H9 (cell line): ENCODE measurements at places on chromosomes 7 and 10. TPM values are rescaled to one million over a fixed set of nuclear protein-coding genes. Genes with fewer than 3 reads are reported as not detected.
A peak's percentile ranks its signal among the peaks of the same experiment; 100 is the strongest.

The CYP2C19 gene
- total RNA-seq, result not detected in 2 replicates

The NKX2-3 gene
- total RNA-seq, result not detected in 2 replicates

The WDFY4 gene
- total RNA-seq, result not detected in 2 replicates

The ADIRF gene
- not detected in 2 replicates for total RNA-seq

The NIPSNAP2 gene
- total RNA-seq, result 39.7 and 40.7 TPM in 2 replicates

DNA sequence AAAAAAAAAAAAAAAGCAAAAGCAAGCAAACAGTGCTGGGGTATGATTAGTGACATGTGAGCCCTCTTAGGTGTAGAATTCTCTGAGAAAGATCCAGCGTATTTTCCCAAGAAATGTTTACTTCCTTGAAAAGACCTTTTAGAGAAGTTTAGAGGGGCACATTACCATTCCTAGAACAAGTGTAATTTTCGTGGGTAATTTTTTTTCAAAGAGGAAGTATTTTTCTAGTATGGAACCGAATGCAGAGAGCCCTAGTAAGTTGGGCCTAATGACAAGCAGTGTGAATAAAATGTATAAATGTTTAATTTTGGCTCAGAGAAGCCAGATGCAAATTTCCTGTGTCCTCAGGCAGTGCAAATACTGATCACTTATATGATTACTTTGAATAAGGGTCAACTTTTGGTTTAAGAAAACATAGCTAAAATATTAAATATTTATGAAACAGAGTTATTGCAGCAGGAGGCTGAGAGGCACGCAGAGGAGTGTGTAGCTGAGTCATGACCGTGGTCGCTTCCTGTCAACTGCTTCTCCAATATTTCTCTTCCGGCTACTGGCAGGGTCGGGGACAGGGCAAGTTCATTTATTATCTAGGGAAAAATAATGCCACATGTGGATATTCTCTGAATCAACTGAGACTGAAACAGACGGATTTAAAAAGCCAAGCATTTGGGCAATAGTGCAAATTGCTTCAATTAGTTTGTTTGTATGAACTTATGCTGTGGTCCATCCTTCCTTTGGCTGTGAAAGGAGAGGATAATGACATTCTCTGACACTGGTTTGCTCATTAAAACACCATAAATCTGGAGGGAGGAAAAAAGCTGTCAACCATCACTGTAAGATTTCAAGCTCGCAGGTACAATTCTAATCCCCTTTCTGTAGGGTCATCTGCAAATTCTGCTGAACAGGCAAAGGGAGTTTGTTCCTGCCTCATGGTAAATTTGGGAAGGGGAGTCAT is 495.2 kb downstream of the GLRX3 start:
- peaks cover 2% of the 10 kb centered on the region; the same call in 1 of the 2 replicates for H3K4me1 ChIP-seq
- no peak for DNase-seq
- no peaks in the 10 kb centered on the region for H3K27me3 ChIP-seq

DNA sequence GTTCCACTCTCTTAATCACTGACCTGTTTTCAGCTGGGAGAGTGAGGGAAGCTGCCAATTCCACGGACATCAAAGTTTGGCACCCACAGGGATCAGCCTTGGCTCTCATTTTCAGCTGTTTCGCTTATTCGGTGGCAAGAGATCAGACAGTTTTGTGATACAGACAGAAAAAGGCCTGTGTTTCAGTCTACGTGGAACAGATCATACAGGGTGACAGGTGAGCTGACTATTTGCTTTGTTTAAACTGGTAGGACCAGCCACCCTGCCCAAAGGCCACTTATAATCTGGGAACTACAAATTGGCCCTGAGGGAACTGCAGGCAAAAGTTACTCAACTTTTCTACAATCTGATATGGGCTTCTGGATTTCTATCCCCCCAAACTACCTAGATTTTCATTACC is 128.6 kb downstream of the ZNF467 start:
- DNase-seq, result no peak
- no peaks in the 10 kb centered on the region for H3K36me3 ChIP-seq
- H3K27me3 ChIP-seq, result no peaks in the 10 kb centered on the region
- no peak overlapping the region for H3K27ac ChIP-seq
- H3K4me3 ChIP-seq, result no peak overlapping the region

DNA sequence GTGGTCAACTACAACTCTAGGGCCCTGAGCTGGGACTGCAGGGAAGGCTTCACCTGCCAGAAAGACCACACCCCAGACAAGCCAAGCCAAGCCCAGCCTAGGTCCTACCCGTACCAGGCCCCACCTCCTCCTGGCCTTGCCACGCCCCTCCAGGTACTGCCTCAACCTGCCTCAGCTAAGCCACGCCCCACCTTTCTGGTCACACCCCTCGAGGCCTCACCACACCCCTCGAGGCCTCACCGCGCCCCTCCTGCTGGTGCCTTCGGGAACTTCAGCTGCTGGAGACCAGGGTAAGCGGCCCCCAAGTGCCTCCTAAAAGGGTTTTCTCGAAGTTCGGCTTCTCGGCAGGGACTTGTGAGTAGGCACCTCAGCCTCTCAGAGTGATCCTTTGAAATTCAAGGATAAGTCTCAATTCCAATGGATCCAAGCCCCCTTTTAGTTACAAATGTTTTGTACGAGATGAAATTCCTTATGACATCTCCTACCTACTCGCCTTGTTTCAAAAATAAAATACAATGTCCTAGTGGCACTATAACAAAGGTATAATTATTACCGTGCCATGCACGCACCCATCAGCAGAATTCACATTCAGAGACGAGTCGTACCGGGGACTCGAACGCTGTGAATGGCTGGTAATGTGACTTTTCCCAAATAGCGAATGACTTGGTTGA is 171.2 kb downstream of the ARHGAP21 start:
- no peaks in the 10 kb centered on the region for H3K36me3 ChIP-seq
- H3K27ac ChIP-seq, result no peak overlapping the region
- H3K4me3 ChIP-seq, result no peak overlapping the region
- DNase-seq, result peak; percentile 99

GRCh38 chr7:116687801-116688201 is 15.8 kb downstream of the MET start:
- no peak overlapping the region for H3K4me3 ChIP-seq
- H3K27ac ChIP-seq, result no peak overlapping the region
- no peaks in the 10 kb centered on the region for H3K27me3 ChIP-seq
- H3K4me1 ChIP-seq, result peaks cover 3% of the 10 kb centered on the region; the same call in 1 of the 2 replicates

GRCh38 chr10:124074501-124075109 is 18.8 kb downstream of the CHST15 start:
- H3K27me3 ChIP-seq, result no peaks in the 10 kb centered on the region
- no peak overlapping the region for H3K4me3 ChIP-seq
- H3K27ac ChIP-seq, result no peak overlapping the region
- H3K4me1 ChIP-seq, result no peaks in the 10 kb centered on the region; the same call in 1 of the 2 replicates
- peaks cover 5% of the 10 kb centered on the region; the same call in 1 of the 2 replicates for H3K36me3 ChIP-seq

DNA sequence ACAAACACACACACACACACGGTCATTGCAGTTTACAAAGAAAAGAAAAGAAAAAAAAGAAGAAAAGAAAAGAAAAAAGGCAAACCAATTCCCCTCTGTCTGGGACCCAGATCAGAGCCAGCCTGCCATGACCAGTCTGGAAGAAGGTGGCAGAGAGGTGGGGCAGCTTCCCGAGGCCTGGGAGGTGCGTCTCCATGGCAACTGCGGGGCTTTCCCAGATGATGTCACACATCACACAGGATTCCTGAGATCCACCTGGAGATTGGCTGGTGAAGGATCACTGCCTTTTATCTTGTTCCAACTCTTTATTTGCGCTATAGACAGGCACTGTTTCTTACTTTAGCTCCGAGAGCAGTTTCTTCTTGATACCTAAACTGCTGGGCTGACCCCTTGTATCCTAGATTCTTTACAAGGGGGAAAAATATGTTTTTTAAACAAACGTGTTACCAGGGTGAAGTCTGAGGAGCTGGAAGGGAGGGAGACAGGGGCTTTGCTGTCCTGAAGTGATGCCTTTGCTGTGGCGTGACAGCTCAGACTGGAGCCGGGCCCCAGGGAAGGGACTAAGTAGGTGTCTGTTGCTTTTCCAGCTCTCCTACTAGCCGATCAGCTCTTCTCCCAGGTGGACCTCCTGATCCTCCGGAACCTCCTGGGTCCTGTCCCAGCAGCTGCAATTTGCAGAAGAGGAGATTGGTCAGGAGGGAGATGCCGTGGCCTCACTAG is 298.5 kb downstream of the KLF6 start:
- no peaks in the 10 kb centered on the region; the same call in 1 of the 3 replicates for H3K36me3 ChIP-seq
- no peak overlapping the region for H3K27ac ChIP-seq
- no peak overlapping the region for H3K4me3 ChIP-seq
- H3K27me3 ChIP-seq, result no peaks in the 10 kb centered on the region
- no peaks in the 10 kb centered on the region; the same call in 1 of the 2 replicates for H3K4me1 ChIP-seq

GRCh38 chr7:105480931-105481330 is 41.1 kb downstream of the PUS7 start:
- H3K4me1 ChIP-seq, result no peaks in the 10 kb centered on the region
- DNase-seq, result no peak
- peaks cover 69% of the 10 kb centered on the region for H3K36me3 ChIP-seq

- H3K27me3 ChIP-seq, result no peaks in the 10 kb centered on the region
- DNase-seq, result no peak
- H3K27ac ChIP-seq, result no peak overlapping the region
- no peaks in the 10 kb centered on the region for H3K4me1 ChIP-seq
Measured at GRCh38 chr7:45048748-45049147, 40.0 kb downstream of the NACAD start.

GRCh38 chr7:124269774-124270173 is 236.9 kb upstream of the TMEM229A start:
- H3K4me3 ChIP-seq, result no peak overlapping the region
- no peaks in the 10 kb centered on the region for H3K27me3 ChIP-seq
- no peaks in the 10 kb centered on the region for H3K36me3 ChIP-seq
- no peaks in the 10 kb centered on the region for H3K4me1 ChIP-seq
- DNase-seq, result no peak
- no peak overlapping the region for H3K27ac ChIP-seq

DNA sequence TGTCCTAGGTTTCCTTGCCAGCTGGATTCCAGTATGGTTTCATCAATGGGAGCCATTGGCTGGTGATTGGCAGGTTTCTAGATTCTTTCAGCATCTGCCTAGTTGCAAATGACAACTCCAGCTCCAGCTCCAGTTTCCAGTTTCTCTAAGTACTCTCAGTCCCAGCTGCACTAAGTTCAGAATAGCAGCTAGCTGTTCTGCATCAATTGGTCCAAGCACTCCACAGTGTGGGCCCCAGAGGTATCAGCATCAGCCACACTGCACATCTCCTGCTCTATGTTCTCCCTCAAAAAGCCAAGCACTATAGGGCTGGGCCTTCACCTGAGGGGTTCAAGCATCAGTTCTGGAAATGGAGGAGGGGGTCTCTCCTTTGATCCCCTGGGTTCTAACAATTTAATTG is 143.4 kb downstream of the VPS50 start:
- no peaks in the 10 kb centered on the region for H3K4me1 ChIP-seq
- H3K27ac ChIP-seq, result no peak overlapping the region
- DNase-seq, result no peak
- no peaks in the 10 kb centered on the region for H3K36me3 ChIP-seq
- no peak overlapping the region for H3K4me3 ChIP-seq
- H3K27me3 ChIP-seq, result no peaks in the 10 kb centered on the region

- peaks cover 7% of the 10 kb centered on the region for H3K36me3 ChIP-seq
- H3K4me1 ChIP-seq, result no peaks in the 10 kb centered on the region
- H3K27me3 ChIP-seq, result no peaks in the 10 kb centered on the region
- DNase-seq, result no peak
- H3K27ac ChIP-seq, result no peak overlapping the region
Measured at GRCh38 chr7:38054199-38054598, 123.8 kb upstream of the STARD3NL start.

GRCh38 chr7:81685270-81685868 is 84.5 kb downstream of the HGF start:
- H3K4me1 ChIP-seq, result peaks cover 7% of the 10 kb centered on the region
- no peak for DNase-seq
- H3K27ac ChIP-seq, result no peak overlapping the region
- H3K36me3 ChIP-seq, result no peaks in the 10 kb centered on the region
- H3K27me3 ChIP-seq, result no peaks in the 10 kb centered on the region

DNA sequence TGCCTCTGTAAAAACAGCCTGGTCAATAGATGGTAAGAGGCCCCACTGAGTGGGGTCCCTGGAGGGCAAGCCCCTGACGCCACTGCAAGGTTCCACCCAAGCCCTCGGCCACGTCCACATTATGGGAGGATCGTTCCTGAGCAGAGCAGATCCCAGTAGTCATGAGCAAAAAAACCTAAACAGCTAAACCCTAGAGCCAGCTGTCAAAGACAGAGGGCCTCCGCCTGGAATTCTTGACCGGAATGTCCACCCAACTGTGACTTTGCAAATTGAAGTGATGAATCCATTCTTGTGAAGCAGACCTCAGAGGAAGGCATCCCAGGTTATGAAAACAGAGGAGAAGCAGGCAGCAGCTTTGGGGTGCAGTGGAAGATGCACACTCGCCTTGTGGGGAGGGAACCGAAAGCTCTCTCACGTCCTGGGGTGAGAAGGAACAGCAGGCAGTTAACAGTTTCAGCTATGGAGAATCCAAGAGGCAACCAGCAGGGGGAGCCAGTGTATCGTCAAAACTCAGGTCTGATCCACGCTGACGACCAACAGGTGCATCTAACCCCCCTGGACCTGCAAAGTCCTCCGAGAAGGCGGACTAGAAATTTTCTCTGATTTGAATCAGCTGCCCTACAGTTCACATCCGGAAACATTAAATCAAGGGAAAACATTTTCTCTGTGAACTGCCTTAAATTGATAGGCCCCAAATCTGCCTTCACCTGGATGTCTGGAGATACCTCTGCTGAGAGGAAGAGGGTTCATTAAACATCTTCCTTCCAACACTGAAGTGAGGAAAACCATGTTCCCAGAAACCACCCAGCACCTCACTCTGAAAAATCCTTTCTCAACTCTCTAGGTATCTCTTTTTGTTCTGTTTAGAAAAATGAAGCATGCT is 139.1 kb upstream of the PFKP start:
- H3K4me1 ChIP-seq, result peaks cover 2% of the 10 kb centered on the region; the same call in 1 of the 2 replicates
- H3K36me3 ChIP-seq, result no peaks in the 10 kb centered on the region; the same call in 2 of the 3 replicates
- H3K27me3 ChIP-seq, result no peaks in the 10 kb centered on the region
- H3K4me3 ChIP-seq, result peak overlapping the region; percentile 22; the same call in 1 of the 3 replicates
- no peak overlapping the region for H3K27ac ChIP-seq

DNA sequence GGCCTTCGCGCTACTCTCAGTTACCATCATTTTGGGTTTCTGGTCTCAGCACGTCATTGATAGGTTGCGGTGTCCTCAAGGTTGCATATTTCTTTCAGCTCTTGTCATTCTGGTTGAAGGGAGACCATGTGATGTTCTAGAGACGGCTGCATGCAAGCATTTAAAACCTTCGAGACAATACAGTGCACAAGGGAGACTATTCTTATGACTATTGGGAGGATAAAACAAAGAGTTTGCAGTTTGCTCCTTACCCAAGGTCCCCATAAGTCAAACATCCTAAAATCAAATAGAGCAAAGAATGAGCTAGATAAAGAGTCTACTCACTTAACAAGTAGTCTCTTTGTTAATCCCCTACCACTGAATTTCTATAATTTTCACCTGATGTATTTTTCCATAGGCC is 39.1 kb downstream of the NPVF start:
- H3K27me3 ChIP-seq, result no peaks in the 10 kb centered on the region
- no peak overlapping the region for H3K4me3 ChIP-seq
- H3K36me3 ChIP-seq, result no peaks in the 10 kb centered on the region

GRCh38 chr10:121088524-121088923 is 237.4 kb downstream of the WDR11 start:
- H3K4me3 ChIP-seq, result no peak overlapping the region
- no peaks in the 10 kb centered on the region for H3K27me3 ChIP-seq
- H3K4me1 ChIP-seq, result no peaks in the 10 kb centered on the region
- peak; percentile 54 for DNase-seq
- H3K27ac ChIP-seq, result no peak overlapping the region
